ENCODE measurements at places on chromosomes 2 and 18. TPM values are rescaled to one million over a fixed set of nuclear protein-coding genes. Genes with fewer than 3 reads are reported as not detected.

The VWA3B gene
- total RNA-seq: not detected

The G6PC2 gene
- not detected for total RNA-seq

The FNDC4 gene
- 0.39 TPM for total RNA-seq

The ANKRD30B gene
- total RNA-seq: not detected

DNA sequence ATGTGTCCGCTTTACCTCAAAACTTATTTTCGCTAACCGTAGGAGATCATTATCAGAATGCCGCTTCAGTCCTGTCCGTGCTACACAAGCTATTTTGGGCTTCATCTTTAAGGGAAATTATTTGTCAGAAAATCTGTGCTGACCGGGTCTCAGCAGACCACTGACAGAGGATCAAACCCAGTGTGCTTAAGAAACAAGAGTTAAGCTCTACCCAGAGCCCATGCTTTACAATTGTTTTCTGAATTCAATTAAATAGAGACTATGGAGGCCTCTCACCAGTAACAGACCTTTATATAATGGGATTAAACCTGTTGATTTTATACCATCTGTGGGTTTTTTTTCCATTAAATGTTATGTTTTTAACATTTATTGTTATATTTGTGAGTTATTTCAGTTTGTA is 1956.7 kb upstream of the PIK3C3 start:
- no peak for DNase-seq

GRCh38 chr2:198525211-198525969 is 721.0 kb downstream of the PLCL1 start:
- no peak for DNase-seq

- no peak for DNase-seq
Measured at GRCh38 chr18:69889009-69889408, 58.7 kb downstream of the CD226 start.

DNA sequence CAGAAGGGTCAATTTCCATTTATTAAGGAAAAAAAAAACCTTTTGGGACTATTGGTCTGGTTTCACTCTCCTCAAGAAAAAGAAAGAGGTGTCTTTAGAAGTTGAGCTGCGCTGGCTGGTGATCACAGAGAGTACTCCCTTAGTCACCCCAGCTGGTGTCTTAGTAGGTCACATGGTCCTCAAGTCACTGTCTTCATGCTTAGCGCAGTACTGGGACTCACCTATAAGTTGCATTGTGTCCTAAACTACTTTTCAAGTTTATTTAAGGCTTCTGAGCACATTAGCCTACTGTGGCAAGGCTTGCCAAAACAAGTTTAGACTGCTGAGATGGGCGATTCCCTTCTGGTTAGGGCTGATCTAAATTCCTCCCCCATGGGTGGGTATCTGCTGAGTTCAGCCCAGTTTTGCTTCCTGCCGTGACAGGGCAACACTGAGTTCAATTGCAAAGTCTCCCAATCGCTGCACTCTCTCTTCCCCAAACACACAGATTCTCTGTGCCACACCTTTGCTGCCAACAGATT is 824.9 kb upstream of the CRIM1 start:
- DNase-seq: no peak

- DNase-seq: no peak
Measured at GRCh38 chr2:21642647-21643046, 518.9 kb downstream of the TDRD15 start.

DNA sequence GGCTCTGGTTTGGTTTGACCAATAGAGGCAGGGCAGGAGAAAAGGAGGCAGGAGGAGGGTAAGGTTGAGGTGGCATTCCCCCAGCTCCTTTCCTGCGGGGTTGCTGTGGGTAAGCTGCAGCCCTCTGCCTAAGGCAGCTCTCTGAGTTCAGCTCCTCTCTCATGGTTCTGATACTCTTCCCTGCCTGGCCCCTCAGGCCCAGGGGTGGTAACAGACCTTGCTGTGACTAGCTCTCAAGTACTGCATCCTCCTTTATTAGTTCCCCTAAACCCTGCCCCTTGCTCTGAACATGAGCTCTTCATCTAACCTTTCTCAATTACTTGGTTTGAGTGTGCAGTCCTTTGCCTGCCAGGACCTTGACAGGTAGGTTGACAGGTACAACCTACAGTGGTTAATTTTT is 205.5 kb downstream of the SLC4A3 start:
- no peak for DNase-seq

DNA sequence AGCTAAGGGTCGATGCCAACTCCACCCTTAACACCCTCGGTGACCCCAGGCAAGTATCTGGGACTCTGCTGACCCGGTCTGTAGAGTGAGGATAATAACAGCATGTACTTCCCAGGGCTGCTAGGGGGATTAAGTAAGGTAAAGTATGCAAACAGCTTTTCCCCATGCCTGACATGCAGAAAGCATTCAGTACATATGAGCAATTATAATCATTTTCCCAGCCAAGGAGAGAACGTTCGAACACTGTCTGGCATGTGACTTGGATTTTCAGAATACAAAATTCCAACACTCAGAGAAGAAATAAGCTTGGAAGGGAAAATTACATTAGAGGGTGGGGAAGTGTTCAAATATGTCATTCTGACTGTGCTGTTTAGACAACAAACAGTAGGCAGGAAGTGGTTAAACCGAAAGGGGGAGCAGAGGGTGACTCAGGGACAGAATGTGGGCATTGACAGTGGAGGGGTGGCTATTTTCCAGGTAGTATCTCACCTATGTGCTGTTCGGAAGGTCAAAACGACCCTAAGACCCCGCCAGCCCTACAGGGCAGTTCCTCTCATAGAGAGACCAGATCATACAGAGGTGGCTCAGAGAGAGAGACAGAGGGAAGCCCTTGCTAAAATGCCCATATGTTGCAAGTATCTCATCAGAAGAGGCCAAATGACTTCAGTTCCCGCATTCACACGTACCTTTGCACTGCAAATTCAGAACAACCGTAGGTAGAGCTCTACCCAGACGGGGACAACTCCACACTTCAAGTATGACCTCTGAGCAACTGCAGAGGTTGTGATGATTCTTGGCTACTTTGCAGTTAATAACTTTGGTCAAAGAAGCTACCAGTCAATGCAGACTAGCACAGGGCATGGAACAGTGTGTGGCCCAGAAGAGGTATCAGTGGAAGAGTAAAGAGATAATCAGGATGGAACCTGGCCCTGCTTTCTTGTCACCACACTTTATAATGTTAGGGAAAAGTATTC is 14.8 kb downstream of the ASPRV1 start:
- peak; percentile 80 for DNase-seq

DNA sequence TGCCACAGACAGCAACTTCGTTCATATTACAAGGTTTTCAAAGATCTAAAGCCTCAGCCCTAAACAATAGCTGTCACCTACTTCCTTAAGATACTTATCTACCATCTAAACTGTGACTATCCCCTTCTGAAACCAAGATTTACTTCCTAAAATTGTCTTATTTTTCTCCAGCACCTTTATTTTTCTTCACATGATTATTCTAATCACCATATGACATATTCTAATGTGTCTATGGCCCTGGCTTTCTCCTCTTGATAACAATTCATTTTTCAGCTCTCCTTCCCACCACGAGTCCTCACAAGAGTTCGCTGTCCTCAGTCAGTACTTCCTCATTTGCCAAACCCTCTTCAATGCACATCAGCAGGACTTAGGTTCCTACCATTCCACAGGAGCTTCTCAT is 53.9 kb downstream of the RTTN start:
- no peak for DNase-seq

DNA sequence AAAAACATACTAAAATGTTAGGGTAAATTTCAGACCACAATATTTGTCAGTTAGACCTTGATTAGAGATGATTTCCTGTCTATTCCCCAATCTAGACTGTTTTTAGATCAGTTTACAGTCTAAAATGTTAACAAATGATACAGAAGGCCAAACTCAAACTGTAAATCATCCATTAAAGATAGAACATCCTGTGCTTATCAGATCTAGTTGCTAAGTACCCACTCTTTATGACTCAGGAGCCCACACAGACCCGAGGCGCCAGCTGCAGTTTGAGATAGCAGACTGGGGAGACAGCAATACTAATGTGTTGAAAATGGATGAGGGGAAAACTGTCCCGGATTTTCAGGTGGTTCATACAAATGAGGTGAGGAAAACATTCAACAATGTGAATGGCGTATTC is 113.3 kb downstream of the SCG2 start:
- DNase-seq: no peak

DNA sequence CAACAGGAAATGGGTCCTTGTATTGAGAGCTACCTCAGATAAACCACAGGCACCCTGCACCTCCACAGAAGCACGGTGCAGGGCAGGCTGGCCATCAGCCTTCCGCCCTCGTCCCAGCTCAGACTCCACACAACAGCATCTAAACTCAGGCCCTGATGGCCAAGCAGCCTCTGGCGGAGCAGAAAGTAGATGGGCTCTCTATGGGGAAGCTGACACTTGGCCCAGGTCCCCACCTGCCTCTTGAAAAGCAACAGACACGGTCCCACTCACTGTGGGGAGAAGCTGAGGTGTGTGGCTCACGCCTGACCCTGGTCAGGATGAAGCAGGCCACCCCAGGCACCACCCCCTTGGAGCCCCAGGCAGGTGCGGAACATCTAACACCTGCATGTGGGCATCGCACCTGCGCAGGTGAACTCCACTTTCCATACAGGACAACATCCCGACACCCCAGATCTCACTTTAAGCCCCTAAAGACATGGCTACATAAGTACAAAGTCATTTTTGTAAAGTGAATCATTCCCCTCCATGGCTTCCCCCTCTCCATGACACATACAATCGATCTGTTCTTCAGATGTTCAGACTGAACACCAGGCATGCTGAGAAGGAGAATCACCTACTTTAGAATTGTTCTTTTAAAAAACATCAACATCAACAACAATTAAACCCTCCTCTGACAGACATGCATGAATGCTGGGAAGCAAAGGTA is 208.4 kb downstream of the ZBTB7C start:
- no peak for DNase-seq

DNA sequence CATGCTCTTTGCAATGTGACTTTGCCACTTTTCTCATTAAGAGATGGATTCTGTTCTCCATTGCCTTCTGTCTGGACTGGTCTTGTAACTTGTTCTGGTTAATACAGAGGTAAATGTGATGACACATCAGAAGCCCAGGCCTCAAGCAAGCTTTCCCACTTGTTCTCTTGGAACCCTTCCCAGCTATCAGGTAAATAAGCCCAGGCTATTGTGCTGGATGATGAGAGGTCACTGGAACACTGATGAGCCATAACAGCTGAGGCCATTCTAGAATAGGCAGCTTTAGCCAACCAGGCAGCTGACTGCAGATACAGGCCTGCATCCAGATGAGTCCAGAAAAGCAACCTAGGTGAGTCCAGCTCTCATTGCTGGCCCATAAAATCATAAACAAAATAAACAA is 1007.0 kb upstream of the ACVR2A start:
- no peak for DNase-seq

Measured in CD4-positive, CD25-positive, alpha-beta regulatory T cell (primary cell).